A549 treated with AZD2906 at 1 μM for 4 hours (cell line): ENCODE measurements at places on chromosomes 2 and 18. TPM values are rescaled to one million over a fixed set of nuclear protein-coding genes. Genes with fewer than 3 reads are reported as not detected.

The CPO gene
- 0.05 to 0.11 TPM (median 0.09 TPM) in 4 of 5 replicates, not detected in the other for total RNA-seq

The SIX2 gene
- total RNA-seq: 1.5 to 2.8 TPM (median 2.2 TPM) in 5 replicates

The DAPL1 gene
- 0.13 to 0.16 TPM in 2 of 5 replicates, not detected in the others for total RNA-seq

The LNPK gene
- 10.8 to 15.0 TPM (median 12.9 TPM) in 5 replicates for total RNA-seq

The NBAS gene
- total RNA-seq: 14.3 to 16.8 TPM (median 15.6 TPM) in 5 replicates

The ANKRD53 gene
- total RNA-seq: 0.06 to 0.16 TPM (median 0.12 TPM) in 4 of 5 replicates, not detected in the other

The EHD3 gene
- total RNA-seq: 6.3 to 7.4 TPM (median 6.9 TPM) in 5 replicates

The UBXN4 gene
- total RNA-seq: 31.6 to 43.1 TPM (median 38.0 TPM) in 5 replicates

The MC4R gene
- not detected in 5 replicates for total RNA-seq

The FSIP2 gene
- total RNA-seq: 0.01 TPM in 1 of 5 replicates, not detected in the others

The RUFY4 gene
- 0.08 TPM in 1 of 5 replicates, not detected in the others for total RNA-seq

The ANAPC1 gene
- total RNA-seq: 23.4 to 39.9 TPM (median 27.6 TPM) in 5 replicates

The COMMD1 gene
- 42.2 to 46.9 TPM (median 43.4 TPM) in 5 replicates for total RNA-seq

The AGBL5 gene
- total RNA-seq: 29.1 to 31.8 TPM (median 31.1 TPM) in 5 replicates

The TEKT4 gene
- not detected in 5 replicates for total RNA-seq

The FIGLA gene
- not detected in 5 replicates for total RNA-seq

The UPP2 gene
- not detected in 5 replicates for total RNA-seq

The VAMP8 gene
- total RNA-seq: 14.8 to 19.3 TPM (median 16.2 TPM) in 5 replicates

The CFAP65 gene
- total RNA-seq: 0.11 to 0.32 TPM (median 0.17 TPM) in 5 replicates

The IL1F10 gene
- total RNA-seq: 0.09 to 0.24 TPM in 2 of 5 replicates, not detected in the others

The CCDC178 gene
- total RNA-seq: not detected in 5 replicates

The TFCP2L1 gene
- 23.4 to 29.7 TPM (median 25.7 TPM) in 5 replicates for total RNA-seq

The TMEFF2 gene
- 0.34 to 0.46 TPM (median 0.36 TPM) in 5 replicates for total RNA-seq

The MBP gene
- 14.1 to 16.2 TPM (median 15.9 TPM) in 5 replicates for total RNA-seq

The SANBR gene
- total RNA-seq: 10.9 to 14.9 TPM (median 12.2 TPM) in 5 replicates

The KCNK3 gene
- total RNA-seq: 0.49 to 0.90 TPM (median 0.77 TPM) in 5 replicates

The EPHA4 gene
- 0.58 to 0.95 TPM (median 0.77 TPM) in 5 replicates for total RNA-seq

The CROCC2 gene
- not detected in 5 replicates for total RNA-seq

The UGT1A8 gene
- 0.03 to 0.10 TPM (median 0.07 TPM) in 3 of 5 replicates, not detected in the others for total RNA-seq

The GPBAR1 gene
- total RNA-seq: 0.24 to 0.54 TPM (median 0.40 TPM) in 5 replicates

The LGALSL gene
- 11.0 to 12.8 TPM (median 11.5 TPM) in 5 replicates for total RNA-seq

The PLEKHH2 gene
- total RNA-seq: 1.6 to 2.1 TPM (median 1.9 TPM) in 5 replicates

The CERKL gene
- 0.30 to 0.46 TPM (median 0.33 TPM) in 5 replicates for total RNA-seq

The ERBB4 gene
- 0.01 TPM in 1 of 5 replicates, not detected in the others for total RNA-seq

The INHBB gene
- total RNA-seq: 23.1 to 29.9 TPM (median 26.3 TPM) in 5 replicates

The TMEM247 gene
- total RNA-seq: not detected in 5 replicates

The ATOH8 gene
- 19.8 to 30.1 TPM (median 27.1 TPM) in 5 replicates for total RNA-seq

The BOLL gene
- total RNA-seq: not detected in 5 replicates

The AFTPH gene
- total RNA-seq: 22.0 to 28.5 TPM (median 24.0 TPM) in 5 replicates

The HSPD1 gene
- 504 to 654 TPM (median 563 TPM) in 5 replicates for total RNA-seq

The NXPH2 gene
- not detected in 5 replicates for total RNA-seq

The KCNS3 gene
- 1.2 to 1.4 TPM (median 1.3 TPM) in 5 replicates for total RNA-seq

The SERPINB2 gene
- 0.05 to 0.09 TPM (median 0.05 TPM) in 3 of 5 replicates, not detected in the others for total RNA-seq

The KCTD18 gene
- total RNA-seq: 9.1 to 12.0 TPM (median 10.5 TPM) in 5 replicates

The XDH gene
- 0.98 to 1.4 TPM (median 1.2 TPM) in 5 replicates for total RNA-seq

The PSD4 gene
- total RNA-seq: 12.3 to 15.0 TPM (median 13.6 TPM) in 5 replicates

The CD8B2 gene
- not detected in 5 replicates for total RNA-seq

The ELOA2 gene
- total RNA-seq: not detected in 5 replicates

The SEPTIN2 gene
- 224 to 307 TPM (median 248 TPM) in 5 replicates for total RNA-seq

The GREB1L gene
- total RNA-seq: 3.1 to 5.9 TPM (median 5.3 TPM) in 5 replicates

The CAPG gene
- 91.3 to 121 TPM (median 106 TPM) in 5 replicates for total RNA-seq

The ABCB11 gene
- 0.01 to 0.06 TPM (median 0.02 TPM) in 5 replicates for total RNA-seq

The ASPRV1 gene
- total RNA-seq: 0.20 to 0.38 TPM (median 0.25 TPM) in 5 replicates

The PGAP1 gene
- 2.0 to 2.5 TPM (median 2.3 TPM) in 5 replicates for total RNA-seq
